ENCODE measurements at places on chromosomes 4 and X. TPM values are rescaled to one million over a fixed set of nuclear protein-coding genes. Genes with fewer than 3 reads are reported as not detected.

GPR50 gene
- not detected for total RNA-seq

ZNF157 gene
- not detected for total RNA-seq

NDNF gene
- total RNA-seq, result 0.33 TPM

UGT2B10 gene
- total RNA-seq, result not detected

SLC26A1 gene
- 0.33 TPM for total RNA-seq

TRIM61 gene
- not detected for total RNA-seq

SLITRK2 gene
- total RNA-seq, result not detected

HMX1 gene
- not detected for total RNA-seq

FHL1 gene
- 95.5 TPM for total RNA-seq

NXF2 gene
- total RNA-seq, result not detected

DUSP9 gene
- not detected for total RNA-seq

FBXL5 gene
- total RNA-seq, result 87.8 TPM

PFKFB1 gene
- not detected for total RNA-seq

ARMCX1 gene
- 23.5 TPM for total RNA-seq

SPATA18 gene
- 6.8 TPM for total RNA-seq
